ENCODE measurements at places on chromosomes 6 and 20.

DNA sequence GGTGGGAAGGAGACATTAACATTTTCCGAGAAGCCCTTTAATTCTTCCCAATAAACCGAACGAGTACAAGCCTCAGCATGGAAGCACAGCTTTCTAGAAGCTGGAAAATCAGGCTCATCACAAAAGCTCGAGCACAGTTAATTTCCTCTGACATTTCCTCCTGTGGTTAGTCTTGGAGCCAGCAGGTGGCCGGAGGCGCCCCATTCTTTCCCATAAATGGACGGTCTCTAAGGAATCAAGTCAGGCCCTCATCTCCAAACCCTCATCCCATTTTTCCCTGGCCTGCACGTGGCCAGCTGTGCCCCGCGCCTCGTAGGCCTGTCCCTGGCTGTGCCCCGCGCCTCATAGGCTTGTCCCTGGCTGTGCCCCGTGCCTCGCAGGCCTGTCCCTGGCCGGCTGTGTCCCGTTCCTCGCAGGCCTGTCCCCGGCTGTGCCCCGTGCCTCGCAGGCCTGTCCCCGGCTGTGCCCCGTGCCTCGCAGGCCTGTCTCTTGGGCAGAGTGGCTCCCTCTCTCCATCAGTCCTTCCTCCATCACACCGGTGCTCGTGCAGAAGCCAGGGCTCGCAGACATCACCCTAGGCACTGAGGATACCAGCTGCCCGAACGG, 19.7 kb upstream of the NTSR1 start:
- DNase-seq: no peak

DNA sequence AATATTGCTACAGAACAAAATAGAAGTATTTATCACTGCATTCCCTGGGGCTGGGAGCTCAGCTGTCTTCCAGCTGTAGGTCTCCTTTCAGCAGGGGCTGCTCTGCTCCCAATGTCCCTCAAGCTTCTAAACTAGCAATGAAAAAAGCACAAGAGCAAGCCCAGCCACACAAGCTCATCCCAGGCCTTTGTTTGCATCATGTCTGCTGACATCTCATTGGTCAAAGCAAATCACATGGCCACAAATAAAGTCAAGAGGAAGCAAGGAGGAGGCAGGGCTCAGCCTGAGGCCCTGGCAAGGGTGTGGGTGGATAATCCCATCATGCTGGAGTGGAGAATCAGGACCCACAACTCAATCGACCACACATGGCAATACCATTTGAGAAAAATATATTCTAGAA, 2.2 kb upstream of the BFSP1 start:
- DNase-seq: no peak

- no peak for DNase-seq
Observed at GRCh38 chr6:5174244-5174643, 86.5 kb downstream of the LYRM4 start.

- DNase-seq: no peak
Observed at GRCh38 chr20:44504402-44505307, 17.2 kb downstream of the SERINC3 start.

GRCh38 chr20:25551413-25552215, 33.7 kb downstream of the NINL start:
- DNase-seq: no peak

DNA sequence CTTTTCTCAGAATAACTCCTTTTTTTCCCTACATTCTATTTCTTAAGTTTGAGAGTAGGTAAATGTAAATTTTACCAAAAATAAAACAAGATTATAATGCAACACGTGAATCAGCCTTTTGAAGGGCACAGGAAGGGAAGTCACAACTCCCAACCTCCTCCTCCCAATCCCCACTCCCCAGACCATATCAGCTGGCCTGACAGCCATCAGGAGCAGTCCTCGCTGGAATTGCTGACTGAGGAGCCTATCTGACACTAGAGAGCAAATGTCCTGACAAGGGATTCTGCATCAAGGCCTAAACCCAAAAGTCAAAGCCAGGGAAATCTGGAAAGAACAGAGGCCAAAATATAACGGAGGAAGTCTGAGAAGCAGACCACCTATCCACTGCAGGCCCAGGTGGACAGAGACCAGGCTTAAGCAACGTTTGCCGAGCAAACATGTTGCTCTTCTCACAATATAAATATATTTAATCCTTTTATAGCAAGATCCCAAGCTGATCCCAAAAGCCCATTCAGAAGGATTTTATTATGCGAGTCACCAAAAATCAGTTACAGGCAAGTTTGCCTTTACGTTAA, 2.5 kb downstream of the RRAGD start:
- no peak for DNase-seq

DNA sequence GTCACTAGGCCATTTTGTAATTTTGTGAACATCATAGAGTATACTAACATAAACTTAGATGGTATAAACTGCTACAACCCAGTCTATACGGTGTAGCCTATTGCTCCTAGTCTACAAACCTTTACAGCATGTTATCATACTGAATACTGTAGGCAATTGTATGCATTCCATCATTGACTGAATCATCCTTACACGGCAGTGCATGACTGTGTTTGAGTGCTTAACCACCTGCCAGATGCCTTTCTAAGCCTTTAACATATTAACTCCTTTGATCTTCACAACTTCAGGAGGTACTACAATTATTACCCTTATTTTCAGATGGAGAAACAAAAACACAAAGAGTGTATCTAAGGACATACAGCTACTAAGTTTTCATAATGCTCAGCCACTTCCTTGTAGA, 14.0 kb downstream of the DPPA5 start:
- no peak for DNase-seq

GRCh38 chr20:2708073-2708415, 15.5 kb downstream of the EBF4 start:
- no peak for DNase-seq

- DNase-seq: no peak
Observed at GRCh38 chr20:50587291-50587961, 77.2 kb downstream of the PTPN1 start.

DNA sequence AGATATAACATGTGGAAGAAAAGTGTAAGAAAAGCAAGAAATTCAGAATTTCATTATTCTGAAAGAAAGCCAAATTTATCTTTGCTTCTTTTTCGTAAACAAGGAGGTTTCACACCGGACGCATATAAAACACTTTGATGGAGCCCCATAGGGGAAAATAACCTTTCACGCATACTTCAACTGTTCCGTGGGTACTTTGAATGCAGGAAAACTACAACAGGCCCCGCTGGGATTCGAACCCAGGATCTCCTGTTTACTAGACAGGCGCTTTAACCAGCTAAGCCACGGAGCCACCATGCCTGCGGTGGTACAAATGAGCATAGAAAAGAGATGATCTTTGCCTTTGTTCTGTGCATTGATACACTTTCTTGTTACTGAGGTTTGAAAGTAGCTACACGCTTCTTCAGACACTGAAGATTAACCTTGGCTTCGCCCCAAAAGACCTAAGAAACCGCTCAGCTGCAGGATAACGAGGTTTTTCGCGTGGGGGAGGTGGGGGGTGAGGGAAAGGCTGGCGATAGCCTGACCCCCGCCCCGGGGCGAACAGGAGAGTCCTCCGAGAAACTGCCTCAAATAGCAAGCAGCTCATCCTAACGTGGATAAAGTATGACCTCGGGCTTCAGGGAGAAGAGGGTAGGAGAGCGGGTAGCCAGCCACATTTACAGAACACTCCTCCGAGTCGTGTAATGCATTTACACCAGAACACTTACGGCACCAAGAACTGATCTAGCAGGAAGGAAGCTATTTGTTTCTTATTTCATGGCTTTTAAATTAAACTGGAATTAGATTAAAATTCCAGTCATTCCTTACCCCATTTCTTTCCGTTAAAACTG, 5.3 kb upstream of the HMGN4 start:
- DNase-seq: peak; percentile 95

DNA sequence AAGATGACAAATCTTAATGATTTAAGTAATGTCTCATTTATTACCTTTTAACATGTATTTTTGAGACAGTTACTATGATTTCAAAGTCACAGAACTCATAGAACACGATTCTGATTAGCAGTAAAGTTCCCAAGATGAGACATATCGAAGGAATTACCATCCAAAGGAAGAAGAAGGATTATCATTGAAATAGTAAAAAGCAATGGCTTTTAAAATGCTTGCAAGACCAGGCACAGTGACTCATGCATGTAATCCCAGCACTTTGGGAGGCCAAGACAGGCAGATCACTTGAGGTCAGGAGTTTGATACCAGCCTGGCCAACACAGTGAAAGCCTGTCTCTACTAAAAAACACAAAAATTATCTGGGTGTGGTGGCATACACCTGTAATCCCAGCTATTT, 219.2 kb downstream of the KHDC1L start:
- no peak for DNase-seq

DNA sequence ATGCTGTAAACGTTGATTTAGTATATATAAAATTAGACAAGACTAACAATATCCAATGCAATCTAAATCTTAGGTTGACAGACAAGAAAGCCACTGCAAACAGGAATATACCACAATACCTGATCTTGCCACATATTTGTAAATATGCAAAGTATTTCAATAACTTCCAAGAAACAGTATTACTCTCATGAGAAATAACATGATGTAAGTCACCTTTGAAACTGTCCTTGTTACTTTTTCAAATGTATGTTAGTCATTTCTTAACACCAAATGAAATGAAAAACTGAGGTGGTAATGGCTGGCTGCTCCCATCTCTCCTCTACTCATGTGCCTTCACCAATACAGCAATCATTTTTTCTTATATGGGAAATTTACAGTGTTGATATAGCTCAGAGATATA, 118.7 kb downstream of the ATG5 start:
- no peak for DNase-seq

DNA sequence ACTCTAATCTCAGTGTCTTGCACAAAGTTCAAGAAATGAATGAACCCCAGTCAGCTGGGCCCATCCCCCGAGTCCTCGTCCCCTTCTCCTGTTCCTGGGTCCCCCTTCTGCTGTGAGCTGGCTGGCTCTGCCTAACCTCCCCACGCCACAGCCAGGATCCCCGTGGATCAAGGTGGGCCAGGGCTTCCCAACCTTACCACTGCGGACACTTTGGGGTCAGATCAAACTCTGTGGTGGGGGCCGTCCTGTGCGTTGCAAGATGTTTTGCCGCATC, 116.2 kb downstream of the SULF2 start:
- no peak for DNase-seq

DNA sequence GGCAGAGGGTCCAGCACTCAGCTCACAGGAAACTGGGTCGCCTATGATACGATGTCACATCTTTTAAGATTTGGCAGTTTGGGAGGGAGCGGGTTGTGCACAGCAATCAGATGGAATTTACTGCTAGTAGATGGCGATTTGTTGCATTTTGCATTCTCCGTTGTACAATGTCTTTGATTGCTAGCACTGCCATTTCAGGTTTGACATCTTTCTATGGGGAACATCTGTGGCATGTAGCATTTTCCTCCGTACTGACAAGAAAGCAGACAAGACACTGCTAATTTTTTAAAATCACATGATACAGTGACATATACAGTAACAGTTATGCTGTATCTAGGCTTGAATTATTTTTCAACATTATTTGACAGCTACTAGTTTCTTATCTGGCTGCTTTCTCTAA, 119.7 kb upstream of the PCSK2 start:
- DNase-seq: no peak

- no peak for DNase-seq
Observed at GRCh38 chr6:138833816-138834539, 38.1 kb downstream of the ECT2L start.

- no peak for DNase-seq
Observed at GRCh38 chr6:11288065-11288464, 55.6 kb upstream of the NEDD9 start.

DNA sequence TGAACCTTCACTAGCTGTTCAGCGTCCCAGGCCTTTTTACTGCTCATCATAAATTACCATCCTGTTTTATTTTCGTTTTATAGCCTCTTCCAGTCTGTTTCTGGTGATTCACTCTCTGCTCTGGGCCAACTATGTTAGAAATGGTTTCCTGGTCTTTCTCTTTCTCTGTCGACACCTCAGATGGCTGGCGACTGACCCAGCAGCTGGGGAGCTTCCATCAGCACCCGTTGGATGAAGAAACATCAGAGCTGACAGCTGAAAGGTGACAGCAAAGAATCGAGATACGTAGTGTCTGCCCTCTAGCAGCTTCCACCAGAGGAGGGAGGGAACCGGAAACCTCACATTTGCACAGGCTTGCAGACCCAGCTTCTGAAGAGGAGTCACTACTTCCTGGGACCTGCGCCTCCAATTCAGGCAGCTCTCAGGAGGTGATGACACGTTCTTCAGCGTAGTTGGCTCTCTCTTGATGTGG, 82.9 kb upstream of the MLN start:
- DNase-seq: no peak

- DNase-seq: no peak
Observed at GRCh38 chr20:48933017-48933766, 11.7 kb downstream of the ARFGEF2 start.

GRCh38 chr6:36662827-36663256, 15.7 kb upstream of the CDKN1A start:
- DNase-seq: no peak

GRCh38 chr20:45515147-45515913, at the start of gene SPINT3:
TSS of gene SPINT3 (minus strand) at chr20:45515622. CDS start at chr20:45515608, 14 bp downstream.
- DNase-seq: no peak

- peak; percentile 32 for DNase-seq
Observed at GRCh38 chr20:2652724-2653555, 508 bp downstream of the NOP56 start.

DNA sequence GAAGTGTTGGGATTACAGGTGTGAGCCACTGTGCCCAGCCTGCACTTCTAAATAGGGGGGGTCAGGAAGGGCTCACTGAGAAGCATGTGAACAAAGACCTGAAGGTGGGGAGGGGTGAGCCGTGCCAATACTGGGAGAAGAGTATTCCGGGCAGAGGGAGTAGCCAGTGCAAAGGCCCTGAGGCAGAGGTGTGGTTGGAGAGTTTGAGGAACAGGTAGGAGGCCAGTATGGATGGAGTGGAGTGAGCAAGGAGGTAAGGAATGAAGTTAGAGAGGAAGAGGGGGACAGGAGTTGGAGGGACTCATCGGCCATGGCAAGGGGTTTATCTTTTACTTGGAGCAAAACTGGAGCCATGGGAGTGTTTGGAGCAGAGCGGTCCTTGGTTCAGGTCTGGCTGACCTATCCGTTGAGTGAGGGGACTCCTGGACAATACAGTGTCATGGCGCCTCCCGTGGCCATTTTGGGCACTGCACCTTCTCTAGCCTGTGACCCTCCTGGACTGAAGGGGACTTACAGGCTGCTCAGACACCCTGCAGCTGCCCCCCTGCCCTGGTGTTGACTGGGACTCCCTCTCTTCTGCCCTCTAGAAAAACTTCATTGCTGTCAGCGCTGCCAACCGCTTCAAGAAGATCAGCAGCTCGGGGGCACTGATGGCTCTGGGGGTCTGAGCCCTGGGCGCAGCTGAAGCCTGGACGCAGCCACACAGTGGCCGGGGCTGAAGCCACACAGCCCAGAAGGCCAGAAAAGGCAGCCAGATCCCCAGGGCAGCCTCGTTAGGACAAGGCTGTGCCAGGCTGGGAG, 12.1 kb downstream of the FOXS1 start:
- peak; percentile 46 for DNase-seq

All from activated CD4-positive, alpha-beta T cell treated with anti-CD3 and anti-CD28 coated beads, Interleukin-2, amount 50 U/mL, for 24 hours (primary cell).